ENCODE measurements at places on chromosomes 4 and X. TPM values are rescaled to one million over a fixed set of nuclear protein-coding genes. Genes with fewer than 3 reads are reported as not detected.

ADGRG2 gene
- total RNA-seq = not detected

RAI2 gene
- total RNA-seq = not detected

GC gene
- not detected for total RNA-seq

DDIT4L gene
- total RNA-seq = 2.7 TPM

KCNE5 gene
- total RNA-seq = 0.55 TPM

VCX2 gene
- not detected for total RNA-seq

RIPPLY1 gene
- total RNA-seq = not detected

RHOXF2 gene
- total RNA-seq = not detected

ADGRG4 gene
- total RNA-seq = not detected

CXCL10 gene
- total RNA-seq = not detected

MCUB gene
- 32.7 TPM for total RNA-seq

STPG2 gene
- total RNA-seq = 0.05 TPM

Measured in smooth muscle cell of the umbilical artery (primary cell).